Stimulated activated CD8-positive, alpha-beta memory T cell treated with anti-CD3 and anti-CD28 coated beads, Interleukin-12 subunit alpha, Interleukin-12 subunit beta, amount 100 ng/mL, for 4 hours (primary cell): ENCODE measurements at places on chromosomes 11 and 22.

GRCh38 chr22:33302049-33302545 lies 243.9 kb upstream of the SYN3 start:
- no peak for DNase-seq

GRCh38 chr11:80650966-80651365 lies 1210.1 kb upstream of the TENM4 start:
- DNase-seq, result no peak

- DNase-seq, result no peak
These were observed 89.1 kb downstream of the RPS6KA4 start for GRCh38 chr11:64447831-64448598.

DNA sequence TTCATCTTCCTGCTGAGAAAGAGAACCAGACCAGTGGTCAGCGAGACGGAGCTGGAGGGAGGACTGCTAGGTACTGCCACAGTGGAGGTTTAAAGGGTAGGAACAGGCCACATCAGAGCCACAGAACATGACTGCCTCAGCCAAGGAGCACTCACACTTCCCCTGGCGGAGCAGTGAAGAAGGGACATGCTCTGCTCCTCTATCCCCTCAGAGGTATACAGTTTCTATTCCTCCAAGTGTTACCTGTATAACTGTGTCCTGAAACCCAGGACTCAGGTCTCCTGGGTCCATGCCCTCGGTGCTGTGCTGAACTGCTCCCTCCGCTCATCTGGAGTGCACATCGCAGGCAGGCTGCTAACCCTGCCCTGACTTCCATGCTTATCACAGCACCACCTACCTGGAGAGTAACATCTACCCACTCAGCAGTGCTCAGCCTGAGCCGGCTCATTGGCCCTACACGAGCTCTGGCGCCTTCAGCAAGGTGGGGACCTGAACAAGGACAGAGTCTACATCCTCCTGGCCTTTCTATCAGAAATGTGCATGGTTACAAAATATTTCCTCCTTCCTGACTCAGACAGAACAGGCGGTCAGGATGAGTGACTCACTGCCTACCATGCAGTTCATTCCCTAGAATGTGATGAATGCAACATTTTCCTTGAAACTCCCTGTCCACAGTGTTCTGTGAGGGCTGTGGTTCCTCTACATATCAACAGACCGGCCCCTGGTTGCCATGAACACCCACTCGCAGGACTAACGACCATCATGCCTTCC lies 52.9 kb downstream of the C11orf58 start:
- no peak for DNase-seq

DNA sequence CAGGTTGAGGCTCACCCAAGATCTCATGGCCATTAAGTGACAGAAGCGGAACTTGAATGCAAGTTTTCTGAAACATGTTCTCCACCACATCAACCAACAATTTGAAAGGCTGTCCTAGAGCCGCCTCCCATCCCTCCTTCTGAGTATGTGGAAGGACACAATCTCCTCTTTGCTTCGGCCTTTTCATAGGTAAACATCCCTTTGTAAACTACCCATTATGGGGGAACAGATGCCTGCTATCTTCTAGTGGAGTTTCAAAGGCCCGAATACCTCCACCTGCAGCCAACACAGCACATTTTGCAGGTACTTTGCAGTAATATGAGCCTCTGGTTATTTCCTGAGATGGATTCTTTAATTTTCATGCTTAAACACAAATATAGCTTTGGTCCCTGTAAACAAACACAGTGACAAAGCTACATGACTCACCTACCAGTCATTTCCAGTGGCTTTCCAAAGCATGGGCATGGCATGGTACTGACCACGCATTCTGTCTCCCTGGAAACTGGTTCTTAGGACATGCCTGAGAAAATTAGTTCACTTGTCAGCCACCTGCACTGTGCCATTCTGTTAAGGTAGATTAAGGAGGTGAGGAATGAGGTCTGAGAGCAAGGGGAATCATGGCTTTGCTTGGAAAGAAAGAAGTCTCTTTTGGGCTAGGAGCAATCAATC lies 60.2 kb downstream of the EHF start:
- DNase-seq, result no peak

- no peak for DNase-seq
These were observed 7.2 kb downstream of the CLMP start for GRCh38 chr11:123187665-123188507.

- DNase-seq, result no peak
These were observed 2.0 kb downstream of the P2RX3 start for GRCh38 chr11:57340039-57340615.

GRCh38 chr22:20015971-20016733 lies 471 bp downstream of the ARVCF start:
- no peak for DNase-seq

DNA sequence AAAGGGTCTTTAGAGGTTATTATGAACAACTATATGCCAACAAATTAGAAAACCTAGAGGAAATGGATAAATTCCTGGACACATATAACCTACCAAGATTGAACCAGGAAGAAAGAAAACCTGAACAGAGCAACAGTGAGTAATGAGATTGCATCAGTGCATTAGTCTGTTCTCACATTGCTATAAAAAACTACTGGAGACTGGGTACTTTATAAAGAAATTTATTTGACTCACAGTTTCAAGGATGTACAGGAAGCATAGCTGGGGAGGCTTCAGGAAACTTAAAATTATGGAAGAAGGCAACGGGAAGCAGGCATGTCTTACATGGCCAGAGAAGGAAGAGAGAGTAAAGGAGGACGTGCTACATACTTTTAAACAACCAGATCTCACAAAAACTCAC lies 70.8 kb upstream of the GNAZ start:
- no peak for DNase-seq

- no peak for DNase-seq
These were observed 86.8 kb downstream of the PRMT3 start for GRCh38 chr11:20474176-20474881.

DNA sequence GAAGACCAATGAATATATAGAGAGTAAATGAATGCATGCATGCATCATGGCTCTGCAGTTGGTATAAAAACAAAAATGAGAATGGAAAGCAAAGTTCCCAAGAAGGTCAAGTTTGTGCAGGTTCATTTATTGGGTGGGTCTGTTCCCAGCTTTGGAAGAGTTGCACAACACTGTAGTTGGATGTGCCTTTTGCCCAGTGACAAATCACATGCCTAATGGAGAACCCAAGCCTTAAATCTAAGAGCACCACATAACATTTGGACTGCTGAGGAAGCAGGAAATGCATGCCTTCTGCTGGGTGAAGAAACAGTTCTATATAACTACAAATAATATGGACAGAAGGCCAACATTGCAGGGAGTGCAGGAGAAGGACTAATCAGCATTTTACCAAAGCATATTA lies 30.6 kb downstream of the PRCP start:
- no peak for DNase-seq

DNA sequence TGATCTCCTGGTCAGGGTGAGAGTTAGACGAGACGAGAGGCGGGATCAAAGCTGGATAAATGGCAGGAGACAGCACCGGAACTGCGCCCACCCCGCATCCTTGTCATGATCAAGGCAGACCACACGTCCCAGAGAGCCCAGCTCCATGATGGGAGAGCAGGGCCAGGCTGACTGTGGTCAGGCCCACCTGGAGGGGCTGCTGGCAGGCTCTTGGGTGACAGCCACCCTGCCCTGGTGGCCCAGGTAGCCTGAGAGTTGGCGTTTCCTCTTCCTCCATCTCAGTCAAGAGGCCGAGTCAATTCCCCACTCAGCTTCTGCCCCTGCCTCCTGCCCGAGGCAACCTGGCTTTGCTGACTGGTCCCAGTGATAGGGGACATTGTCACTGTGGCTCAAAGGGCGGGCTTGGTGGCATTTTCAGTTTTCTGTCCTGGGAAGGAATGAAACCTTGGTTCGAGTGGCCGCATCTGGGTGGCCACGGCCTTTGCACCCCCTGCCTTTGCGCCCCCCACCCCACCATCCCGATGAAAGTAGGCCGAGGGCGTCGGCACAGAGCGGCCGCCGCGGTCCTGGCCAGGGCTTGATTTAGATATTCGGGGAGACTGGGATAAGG lies 60.8 kb upstream of the PPARA start:
- no peak for DNase-seq

GRCh38 chr22:46815896-46816731 lies 53.7 kb downstream of the TBC1D22A start:
- DNase-seq, result no peak

DNA sequence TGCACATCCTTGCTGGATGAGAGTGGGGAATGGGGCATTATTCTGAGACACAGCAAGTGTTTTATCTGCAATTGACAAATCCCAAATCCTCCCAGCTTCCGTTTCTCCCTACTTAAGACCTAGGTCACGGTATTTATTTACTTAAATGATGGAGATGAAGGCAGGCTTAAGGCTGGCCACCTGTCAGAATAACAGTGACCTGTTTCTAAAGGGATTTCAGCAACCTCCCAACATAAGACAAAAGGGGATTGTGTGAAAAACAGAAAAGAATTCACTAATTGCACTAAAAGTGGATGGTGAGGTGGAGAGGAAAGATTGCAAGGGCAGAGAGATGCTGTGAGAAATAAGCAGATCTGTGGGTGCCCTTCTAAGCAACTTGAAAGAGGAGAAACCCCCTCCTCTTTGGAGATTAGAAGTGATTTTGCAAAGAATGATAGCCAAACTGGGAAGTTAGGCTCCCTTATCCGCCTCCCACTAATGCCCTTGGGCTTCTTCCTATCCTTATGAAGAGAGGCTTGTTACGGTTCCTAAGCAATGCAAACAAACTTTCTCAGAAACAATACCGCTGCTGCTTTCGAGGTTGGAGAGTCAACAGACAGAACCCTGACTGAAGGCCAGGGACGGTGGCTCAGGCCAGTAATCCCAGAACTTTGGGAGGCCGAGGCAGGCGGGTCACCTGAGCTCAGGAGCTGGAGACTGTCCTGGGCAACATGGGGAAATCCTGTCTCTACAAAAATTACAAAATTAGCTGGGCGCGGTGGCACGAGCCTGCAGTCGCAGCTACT lies 84.3 kb downstream of the ARL14EP start:
- no peak for DNase-seq

DNA sequence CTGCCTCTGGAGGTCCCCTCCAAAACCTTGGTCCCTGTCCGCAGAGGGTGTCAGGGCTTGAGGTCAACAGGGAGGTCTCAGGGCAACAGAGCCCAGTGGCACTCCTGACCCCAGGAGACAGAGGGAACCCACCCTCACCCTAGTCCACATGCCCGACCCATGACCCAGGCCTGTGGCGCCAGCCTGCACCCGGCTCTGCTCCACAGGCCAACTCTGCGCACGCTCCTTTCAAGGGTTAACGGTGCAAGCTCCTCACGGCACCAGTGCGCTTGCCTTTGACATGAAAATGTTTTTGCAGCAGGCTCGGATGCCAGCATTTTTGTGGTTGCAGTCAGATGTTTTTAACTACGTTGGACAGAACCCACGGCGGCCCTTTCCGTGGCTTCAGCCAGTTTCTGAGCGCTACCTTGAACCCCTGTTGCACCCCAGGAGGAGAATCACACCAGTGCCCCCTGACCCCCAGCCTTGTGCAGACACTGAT lies 68.6 kb downstream of the CDKN1C start:
- no peak for DNase-seq

DNA sequence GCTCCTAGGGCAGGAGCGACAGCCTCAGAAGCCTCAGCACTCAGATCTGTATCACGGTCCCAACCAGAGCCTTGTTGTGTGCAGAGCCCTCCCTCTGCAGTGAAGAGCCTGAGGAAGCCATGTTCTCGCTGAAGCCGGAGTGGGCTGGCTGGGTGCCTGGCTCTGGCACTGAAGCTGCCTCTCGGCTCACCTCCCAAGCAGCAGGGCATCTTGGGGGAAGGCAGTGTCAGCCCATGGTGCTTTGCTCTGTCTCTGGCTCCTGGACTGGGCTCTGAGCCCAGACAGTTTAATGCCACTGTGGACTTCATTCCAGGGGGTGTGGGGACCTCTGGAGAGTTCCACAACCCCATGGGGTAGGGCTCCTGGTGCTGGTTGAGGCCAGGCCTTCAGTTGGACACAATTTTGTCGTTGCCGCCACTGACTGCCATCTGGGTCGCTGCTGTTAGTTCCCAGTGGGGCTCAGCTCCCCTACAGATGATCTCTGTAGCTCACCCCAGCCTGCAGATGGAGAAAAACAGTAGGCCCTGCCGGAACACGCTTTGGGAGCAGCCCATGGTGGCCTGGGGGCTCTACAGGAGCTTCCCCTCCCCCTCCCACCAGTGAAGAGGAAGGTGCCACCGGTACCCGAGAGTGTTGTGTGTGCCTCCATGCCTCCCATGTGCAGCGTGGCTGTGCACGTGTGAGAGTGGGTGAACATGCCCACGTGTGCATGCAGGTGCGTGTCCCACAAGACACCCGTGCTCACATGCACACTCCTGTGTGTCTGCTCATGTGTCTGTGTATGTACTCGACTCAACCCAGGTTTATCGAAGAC lies 86.5 kb upstream of the B3GAT1 start:
- no peak for DNase-seq

DNA sequence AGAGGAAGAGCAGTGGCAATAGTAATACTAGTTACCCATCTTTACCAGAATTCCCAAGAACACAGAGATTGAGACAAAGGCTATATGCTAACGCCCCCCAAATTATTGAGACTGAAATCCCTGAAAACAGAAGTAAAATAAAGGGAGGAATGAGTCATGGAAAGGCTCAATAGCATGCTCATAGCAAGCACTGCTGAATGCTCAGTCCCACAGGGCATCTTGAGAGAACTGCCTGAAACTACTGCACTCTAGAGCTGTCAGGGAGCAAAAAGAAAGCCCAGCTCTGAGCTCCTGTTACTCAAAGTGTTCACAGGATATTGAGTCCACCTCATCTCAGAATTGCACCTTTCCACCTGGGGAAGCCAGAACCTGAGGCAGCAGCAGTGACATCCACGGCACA lies 44.1 kb upstream of the FIBIN start:
- no peak for DNase-seq

DNA sequence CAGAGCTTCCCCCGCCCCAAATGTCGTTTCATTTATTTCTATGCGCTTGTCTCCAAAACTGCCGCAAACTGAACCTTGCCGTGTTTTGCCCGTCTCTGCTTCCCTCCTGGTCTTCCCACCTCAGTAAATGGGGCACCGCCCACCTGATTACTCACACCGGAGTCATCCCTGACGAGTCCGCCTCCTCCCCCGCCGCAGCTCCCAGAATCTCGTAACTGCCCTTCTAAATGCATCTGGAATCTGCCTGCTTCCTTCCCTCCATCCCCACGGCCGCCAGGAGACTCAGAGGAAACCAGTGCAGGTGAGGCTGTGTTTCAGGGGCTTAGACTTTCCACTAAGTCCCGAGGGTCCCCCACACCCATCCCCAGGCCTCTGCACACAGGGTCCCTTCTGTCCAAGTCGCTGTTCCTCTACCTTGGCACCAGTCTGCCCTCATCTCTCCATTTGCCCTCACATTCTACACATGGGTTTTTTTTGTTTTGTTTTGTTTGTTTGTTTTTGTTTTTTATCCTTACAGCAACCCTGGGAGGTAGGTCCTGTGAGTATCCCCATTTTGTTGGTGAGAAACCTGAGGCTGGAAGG lies 62.6 kb upstream of the PHF21B start:
- DNase-seq, result no peak

- DNase-seq, result no peak
These were observed 45.6 kb downstream of the PTPRJ start for GRCh38 chr11:48025984-48026340.

DNA sequence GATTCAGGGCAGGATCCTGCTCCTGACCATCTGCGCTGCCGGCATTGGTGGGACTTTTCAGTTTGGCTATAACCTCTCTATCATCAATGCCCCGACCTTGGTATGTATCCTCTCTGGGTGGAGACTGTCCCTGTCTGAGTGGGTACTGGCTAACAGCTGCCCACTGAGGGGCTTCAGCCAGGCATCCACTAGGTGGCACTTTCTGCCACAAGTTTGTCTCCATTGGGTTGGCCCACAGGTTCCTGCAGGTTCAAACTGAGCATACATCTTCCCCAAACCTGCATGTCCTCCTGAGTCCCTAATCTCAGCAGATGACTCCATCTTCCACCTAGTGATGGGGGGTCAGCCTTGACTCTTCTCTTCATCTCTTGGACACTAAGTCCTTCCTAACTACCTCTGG lies 4.4 kb downstream of the SLC2A11 start:
- DNase-seq, result no peak
